ENCODE measurements at places on chromosomes 6 and 20.

GRCh38 chr6:79894939-79895338, 52.4 kb downstream of the ELOVL4 start:
- DNase-seq, result no peak

GRCh38 chr6:12196326-12196936, 93.7 kb upstream of the EDN1 start:
- DNase-seq, result no peak

DNA sequence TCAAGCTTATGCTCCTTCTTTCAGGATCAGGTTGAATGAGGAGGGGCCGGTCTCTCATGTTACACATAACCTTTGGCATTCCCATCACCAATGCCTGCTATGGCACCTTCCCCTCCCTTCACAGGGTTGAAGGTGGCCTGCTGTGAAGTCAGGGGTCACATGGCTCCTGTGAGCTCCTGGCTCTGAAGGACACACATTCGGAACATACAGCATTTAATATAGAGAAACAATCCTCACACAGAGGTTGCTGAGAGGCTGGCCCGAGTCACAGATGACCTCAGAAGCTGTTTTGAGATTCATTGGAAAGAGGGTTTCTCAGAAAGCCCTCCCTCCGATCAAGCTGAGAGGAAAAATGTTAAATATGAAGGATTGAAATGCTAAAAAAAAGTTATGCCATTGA, 82.1 kb downstream of the PSMG4 start:
- DNase-seq, result no peak

- DNase-seq, result no peak
These were observed 77.1 kb upstream of the FRMD1 start for GRCh38 chr6:168155821-168156741.

GRCh38 chr6:15242937-15243614, 2.8 kb upstream of the JARID2 start:
- DNase-seq, result no peak

DNA sequence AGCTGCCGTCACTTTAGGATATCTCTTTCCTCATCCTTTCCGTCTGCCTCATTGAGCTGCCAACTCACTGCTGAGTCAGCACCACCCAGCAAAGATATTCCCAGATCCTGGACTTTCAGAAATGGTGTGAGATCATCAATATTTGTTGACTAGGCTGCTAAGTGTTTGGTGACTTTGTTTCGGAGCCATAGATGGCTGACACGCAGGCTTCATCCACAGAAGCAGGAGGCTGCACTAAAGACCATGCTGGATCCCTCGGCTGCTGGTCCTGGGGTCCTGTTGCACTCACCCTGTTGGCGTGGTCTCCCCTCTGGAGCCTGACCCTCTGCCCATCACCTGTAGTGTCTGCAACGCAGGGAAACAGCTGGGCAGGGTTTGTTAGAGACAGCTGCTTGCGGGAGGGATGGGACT, 96.5 kb downstream of the ERMARD start:
- no peak for DNase-seq

- no peak for DNase-seq
These were observed 324.7 kb downstream of the CD83 start for GRCh38 chr6:14442242-14442641.

DNA sequence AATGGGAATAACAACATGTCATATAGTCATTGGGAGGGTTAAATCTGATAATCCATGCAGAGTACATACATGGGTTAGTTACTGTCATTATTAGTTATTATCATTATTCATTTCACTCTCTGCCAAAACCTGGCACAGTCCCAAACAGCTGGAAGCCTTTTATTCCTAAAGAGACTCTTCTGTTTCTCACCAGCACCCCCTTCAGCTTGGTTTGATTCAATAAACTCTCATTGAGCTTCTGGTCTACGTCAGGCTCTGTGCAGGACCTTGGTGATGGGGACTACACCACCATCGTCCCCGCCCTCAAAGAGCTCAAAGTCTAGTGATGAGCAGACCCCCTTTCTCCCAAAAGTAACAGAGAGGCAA, 2.3 kb downstream of the KCNK15 start:
- DNase-seq, result no peak

DNA sequence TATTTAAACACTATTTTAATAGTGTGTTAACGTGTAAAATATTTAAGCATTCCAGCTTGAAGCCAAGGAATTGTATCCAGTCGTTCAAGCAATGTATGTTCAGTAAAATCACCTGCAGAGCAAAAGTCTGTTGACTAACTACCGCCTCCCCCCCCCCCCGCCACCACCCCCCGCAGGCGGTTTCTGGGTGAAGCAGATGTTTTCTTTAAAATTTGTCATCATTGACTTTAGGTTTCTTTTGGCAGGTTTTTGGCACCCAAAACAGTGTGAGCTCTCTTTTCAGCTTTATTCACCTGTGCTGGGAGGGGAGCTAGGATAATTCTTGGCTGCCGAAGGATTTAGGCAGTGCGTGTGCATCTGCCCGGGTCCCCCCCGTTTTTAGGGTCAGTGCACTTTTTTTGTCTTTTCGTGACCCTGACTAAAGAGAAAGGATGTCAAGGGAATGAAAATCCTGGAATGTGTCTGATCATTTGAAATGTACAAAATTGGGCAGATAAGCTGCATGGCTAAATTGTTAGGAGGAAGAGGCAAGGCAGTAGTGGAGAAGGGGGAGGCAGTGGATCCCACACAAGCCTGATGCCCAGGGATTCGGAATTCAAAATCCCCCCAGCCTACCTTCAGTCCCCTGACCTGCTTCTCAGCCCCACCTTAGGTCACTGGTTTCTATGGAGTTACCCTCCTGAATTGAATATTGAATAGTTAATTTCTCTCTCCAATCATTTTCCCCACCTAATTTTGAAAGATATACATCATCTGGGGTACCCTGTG, 1.1 kb downstream of the EDN1 start:
- DNase-seq, result no peak

GRCh38 chr6:105890521-105891244, 195.5 kb upstream of the PRDM1 start:
- no peak for DNase-seq

GRCh38 chr6:3471286-3471685, 14.4 kb upstream of the SLC22A23 start:
- DNase-seq, result no peak

- DNase-seq, result no peak
These were observed 203.5 kb upstream of the JAG1 start for GRCh38 chr20:10877342-10877741.

GRCh38 chr6:22003287-22003686, 293.5 kb downstream of the PRL start:
- DNase-seq, result no peak

DNA sequence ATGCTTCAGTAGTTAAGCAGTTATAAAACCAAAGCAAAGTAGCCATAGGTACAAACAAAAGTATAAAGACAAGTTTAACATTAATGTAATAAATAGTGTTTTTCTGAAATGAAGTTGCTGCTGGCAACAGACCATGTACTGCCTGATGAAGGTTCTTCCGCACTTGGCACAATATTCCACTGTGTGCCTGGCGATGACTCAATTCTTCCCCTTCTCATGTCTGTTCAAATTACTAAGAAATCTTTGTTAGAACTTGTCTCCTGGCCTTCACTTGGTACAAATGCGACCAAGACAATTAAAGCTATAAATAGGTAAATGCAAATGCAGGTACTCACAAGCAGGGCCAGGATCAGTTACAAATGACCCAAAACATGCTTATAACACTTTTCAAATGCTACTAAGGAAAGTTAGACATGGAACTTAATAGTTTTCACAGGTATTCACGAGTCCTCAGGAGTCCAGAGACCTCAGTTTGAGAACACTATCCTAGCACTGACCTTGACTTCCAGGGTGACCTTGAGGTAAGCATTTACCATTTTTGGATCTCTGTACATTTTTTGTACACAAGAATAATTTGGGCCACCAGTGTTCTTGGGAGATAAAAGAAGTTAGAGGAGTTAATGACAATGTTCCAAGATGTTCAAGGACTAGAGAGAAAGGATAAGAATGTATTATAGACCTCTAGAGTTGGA, 8.1 kb upstream of the DDR1 start:
- no peak for DNase-seq

Data from progenitor cell of endocrine pancreas (in vitro differentiated cells).